CD14-positive monocyte (primary cell): ENCODE measurements at places on chromosomes 16 and 17. TPM values are rescaled to one million over a fixed set of nuclear protein-coding genes. Genes with fewer than 3 reads are reported as not detected.

GRCh38 chr17:55286681-55287589 lies 22.2 kb downstream of the HLF start:
- H3K4me1 ChIP-seq, result no peaks in the 10 kb centered on the region
- H3K27me3 ChIP-seq, result no peaks in the 10 kb centered on the region
- H3K4me3 ChIP-seq, result no peak overlapping the region
- H3K27ac ChIP-seq, result no peak overlapping the region
- no peaks in the 10 kb centered on the region for H3K36me3 ChIP-seq

SMIM5 gene
- 2.2 and 3.3 TPM in 2 replicates for polyA plus RNA-seq

MPO gene
- polyA plus RNA-seq, result 7.5 TPM

DNA sequence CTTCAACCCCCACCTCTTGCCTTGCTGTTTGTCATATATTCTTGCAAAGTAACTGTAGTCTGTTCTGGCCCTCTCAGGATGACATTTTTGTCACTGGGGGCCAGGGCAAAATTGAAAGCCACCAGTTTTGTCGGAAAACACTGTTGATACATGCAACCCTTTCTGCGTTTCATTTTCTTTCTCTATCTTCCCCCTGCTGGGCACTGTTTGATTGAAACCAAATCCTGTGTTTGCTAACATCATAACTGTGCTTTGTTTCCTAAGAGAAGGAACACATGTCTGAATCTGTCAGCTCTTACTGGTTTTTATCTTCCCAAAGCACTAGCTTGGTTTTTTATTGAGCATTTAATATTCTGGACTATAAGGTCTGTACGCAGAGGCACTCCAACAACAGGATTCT lies 11.7 kb upstream of the CPPED1 start:
- H3K27ac ChIP-seq, result peak overlapping the region; percentile 66
- H3K4me3 ChIP-seq, result no peak overlapping the region
- peaks cover 69% of the 10 kb centered on the region for H3K4me1 ChIP-seq
- DNase-seq, result no peak

ZNF778 gene
- 1.4 and 9.0 TPM in 2 replicates for polyA plus RNA-seq

DNA sequence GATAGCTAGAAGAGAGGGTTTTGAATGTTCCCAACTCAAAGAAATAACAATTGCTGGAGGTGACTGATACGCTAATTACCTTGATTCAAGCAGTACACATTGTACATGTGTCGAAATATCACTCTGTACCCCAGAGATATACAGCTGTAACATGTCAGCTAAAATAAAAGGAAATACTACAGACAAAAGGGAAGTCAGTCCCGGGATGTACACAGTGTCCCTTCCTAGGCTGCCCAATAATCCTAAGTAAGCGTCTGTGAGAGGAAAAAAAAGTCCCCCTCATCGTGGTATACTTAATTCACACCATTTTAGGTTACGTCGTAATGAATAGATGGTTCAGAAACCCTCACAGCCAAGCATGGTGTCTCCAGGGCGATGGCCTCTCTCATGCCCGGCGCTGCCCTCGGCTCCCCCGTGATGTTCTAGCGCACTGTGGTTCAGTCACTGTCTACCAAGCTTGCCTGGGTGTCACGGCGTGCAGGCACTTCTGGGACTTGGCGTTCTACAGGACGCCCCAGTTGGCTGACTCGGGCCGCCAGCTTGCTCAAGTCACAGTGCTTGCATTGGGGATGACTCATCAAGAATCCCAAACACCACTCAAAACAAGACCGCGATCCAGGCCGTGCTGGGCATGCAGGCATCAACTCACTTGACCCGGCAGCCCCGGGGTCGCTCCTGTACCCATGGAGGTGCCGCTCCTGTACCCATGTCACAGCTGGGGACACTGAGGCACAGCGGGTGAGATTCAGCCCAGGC lies 27.6 kb downstream of the CCDC40 start:
- peak; percentile 49 for DNase-seq
- H3K36me3 ChIP-seq, result no peaks in the 10 kb centered on the region
- H3K27me3 ChIP-seq, result no peaks in the 10 kb centered on the region
- H3K27ac ChIP-seq, result no peak overlapping the region
- H3K4me1 ChIP-seq, result peaks cover 10% of the 10 kb centered on the region

GRCh38 chr17:75549246-75550138 lies 24.0 kb downstream of the LLGL2 start:
- no peaks in the 10 kb centered on the region for H3K4me1 ChIP-seq
- no peak overlapping the region for H3K4me3 ChIP-seq
- DNase-seq, result no peak
- no peak overlapping the region for H3K27ac ChIP-seq
- H3K27me3 ChIP-seq, result no peaks in the 10 kb centered on the region

GRCh38 chr17:27322690-27323508 lies 29.0 kb downstream of the WSB1 start:
- H3K27me3 ChIP-seq, result no peaks in the 10 kb centered on the region
- H3K4me1 ChIP-seq, result peaks cover 11% of the 10 kb centered on the region
- no peak overlapping the region for H3K27ac ChIP-seq
- peaks cover 12% of the 10 kb centered on the region for H3K36me3 ChIP-seq

WNT3 gene
- polyA plus RNA-seq, result not detected

SYT17 gene
- polyA plus RNA-seq, result 2.7 and 4.9 TPM in 2 replicates

GRCh38 chr16:2777903-2778629 lies 986 bp upstream of the ELOB start:
- DNase-seq, result no peak
- peak overlapping the region; percentile 99 for H3K27ac ChIP-seq
- peaks cover 32% of the 10 kb centered on the region for H3K4me1 ChIP-seq
- peaks cover 20% of the 10 kb centered on the region for H3K36me3 ChIP-seq
- H3K4me3 ChIP-seq, result peak overlapping the region; percentile 97

DNA sequence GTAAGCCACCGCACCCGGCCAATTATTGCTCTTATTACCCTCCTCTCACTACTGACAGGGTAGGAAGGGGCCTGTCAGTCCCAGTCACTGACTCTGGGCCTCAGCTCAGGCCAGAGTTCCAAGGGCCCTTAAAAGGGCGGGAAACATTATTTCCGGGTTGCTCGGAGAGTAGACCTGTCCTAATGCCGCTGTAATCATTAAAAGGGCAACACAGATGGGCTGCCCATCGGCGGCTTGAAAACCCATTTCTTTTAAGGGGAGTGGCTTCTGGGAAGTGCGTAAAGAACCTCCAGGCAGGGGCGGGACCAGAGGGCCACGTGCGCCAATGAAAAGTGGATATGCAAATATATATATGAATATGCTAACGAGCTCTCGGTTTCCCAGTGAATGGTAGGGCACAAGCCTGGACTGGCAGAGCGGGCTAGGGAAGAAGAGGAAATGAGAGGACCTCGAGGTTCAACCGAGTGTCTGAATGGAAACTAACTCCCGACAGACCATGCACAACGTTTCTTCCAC lies 26.6 kb downstream of the PIPOX start:
- DNase-seq, result peak; percentile 5
- H3K27me3 ChIP-seq, result no peaks in the 10 kb centered on the region
- no peak overlapping the region for H3K4me3 ChIP-seq
- H3K27ac ChIP-seq, result no peak overlapping the region
- peaks cover 4% of the 10 kb centered on the region for H3K36me3 ChIP-seq
